Lung microvascular endothelial cell (primary cell): ENCODE measurements at places on chromosomes 7 and 10. TPM values are rescaled to one million over a fixed set of nuclear protein-coding genes. Genes with fewer than 3 reads are reported as not detected.

CALML3 gene
- not detected in 2 replicates for total RNA-seq

OPN4 gene
- not detected in 2 replicates for total RNA-seq

- no peak for DNase-seq
Observed at GRCh38 chr7:13489386-13489785, 500.1 kb downstream of the ETV1 start.

GRCh38 chr7:50206453-50207250 is 97.9 kb upstream of the IKZF1 start:
- DNase-seq = no peak

GRCh38 chr10:101120884-101121653 is 10.0 kb upstream of the TLX1 start:
- no peak for DNase-seq
